Suppressor macrophage (primary cell): ENCODE measurements at places on chromosomes 3 and 15.

GRCh38 chr3:64741341-64741740, 53.5 kb upstream of the ADAMTS9 start:
- no peak for DNase-seq

DNA sequence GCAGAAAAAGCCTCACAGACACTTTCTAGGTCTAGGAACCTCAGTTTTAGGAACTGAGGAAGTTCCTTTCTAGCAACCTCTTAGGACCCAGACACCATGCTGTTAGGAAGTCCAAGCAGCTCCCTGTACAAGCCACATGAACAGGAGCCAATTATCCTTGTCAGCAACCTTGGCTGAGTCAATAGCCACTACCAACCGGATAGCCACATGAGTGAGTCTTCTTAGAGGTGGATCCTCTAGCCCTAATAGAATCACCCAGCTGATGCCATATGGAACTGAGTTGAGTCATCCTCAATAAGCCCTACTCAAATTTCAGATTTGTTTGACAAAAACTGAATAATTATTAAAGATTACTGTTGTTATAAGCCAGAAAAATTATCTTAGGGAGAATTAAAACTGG, 256.2 kb downstream of the NLGN1 start:
- DNase-seq = no peak

GRCh38 chr3:120420928-120421551, 29.8 kb downstream of the FSTL1 start:
- DNase-seq = no peak

- DNase-seq = no peak
Observed at GRCh38 chr3:27049792-27050191, 319.4 kb downstream of the NEK10 start.

GRCh38 chr15:83971992-83972391, 263.6 kb upstream of the GOLGA6L4 start:
- no peak for DNase-seq

GRCh38 chr15:31974855-31975829, 55.2 kb upstream of the CHRNA7 start:
- peak; percentile 70 for DNase-seq

DNA sequence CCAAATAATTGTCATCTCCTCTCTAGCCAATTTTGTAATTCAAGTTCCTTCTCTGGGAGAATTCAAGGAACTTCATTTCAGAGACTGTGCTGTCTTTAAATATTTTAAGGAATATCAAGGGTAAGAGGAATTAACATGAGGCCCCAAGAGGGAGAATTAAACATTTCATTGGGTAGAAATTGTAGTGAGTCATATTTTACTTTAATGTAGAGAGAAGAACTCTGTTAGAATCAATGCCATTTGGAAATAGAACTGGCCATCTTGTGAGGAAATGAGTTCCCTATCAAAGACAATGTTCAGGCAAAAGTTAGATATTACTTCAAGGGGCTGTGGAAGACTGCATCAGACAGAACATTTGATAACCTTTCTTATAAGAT, 43.5 kb upstream of the TP63 start:
- no peak for DNase-seq

GRCh38 chr3:65398953-65399352, 639.8 kb downstream of the MAGI1 start:
- no peak for DNase-seq

DNA sequence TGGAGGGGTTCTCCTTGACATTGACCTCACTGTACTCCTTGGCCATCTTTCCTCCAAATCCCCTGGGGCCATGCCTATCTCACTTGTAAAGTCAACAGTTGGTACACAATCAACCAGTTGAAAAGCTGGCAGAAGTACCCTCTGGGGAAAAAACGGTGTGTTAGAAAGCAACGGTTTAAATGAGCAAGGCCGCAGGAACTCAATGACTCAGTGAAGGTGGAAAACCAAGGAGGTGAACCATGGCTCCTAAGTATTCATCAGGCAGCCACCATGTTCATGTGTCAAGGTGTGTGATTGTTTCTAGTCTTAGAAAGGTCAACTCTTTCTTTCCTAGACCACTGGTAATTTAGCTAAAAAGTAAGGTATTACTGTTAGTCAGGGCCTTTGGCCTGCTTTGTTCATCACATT, 130.9 kb upstream of the SATB1 start:
- no peak for DNase-seq
